ENCODE measurements at places on chromosomes 4 and X. TPM values are rescaled to one million over a fixed set of nuclear protein-coding genes. Genes with fewer than 3 reads are reported as not detected.

Gene ESX1
- total RNA-seq: not detected

Gene PCDH10
- 0.39 TPM for total RNA-seq

Gene BANK1
- total RNA-seq: 1.6 TPM

DNA sequence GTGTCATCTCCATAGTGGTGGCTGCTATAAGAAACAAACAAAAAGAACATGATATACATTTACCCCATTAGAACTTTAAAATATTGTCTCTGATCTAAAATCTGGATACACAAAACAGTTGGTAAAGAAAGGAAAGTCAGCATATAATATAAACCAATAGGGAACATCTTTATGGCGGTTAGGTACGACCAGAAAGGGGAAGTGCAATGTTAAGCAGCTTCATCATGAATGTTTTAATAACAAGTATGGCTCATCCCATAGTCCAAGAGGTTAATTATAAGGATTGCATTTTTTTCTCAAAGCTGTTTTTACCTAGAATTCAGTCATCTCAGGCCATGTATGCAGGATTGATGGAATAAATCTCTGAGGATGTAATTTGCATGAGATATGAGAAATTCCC is 1869.7 kb downstream of the PCDH7 start:
- no peak for DNase-seq

DNA sequence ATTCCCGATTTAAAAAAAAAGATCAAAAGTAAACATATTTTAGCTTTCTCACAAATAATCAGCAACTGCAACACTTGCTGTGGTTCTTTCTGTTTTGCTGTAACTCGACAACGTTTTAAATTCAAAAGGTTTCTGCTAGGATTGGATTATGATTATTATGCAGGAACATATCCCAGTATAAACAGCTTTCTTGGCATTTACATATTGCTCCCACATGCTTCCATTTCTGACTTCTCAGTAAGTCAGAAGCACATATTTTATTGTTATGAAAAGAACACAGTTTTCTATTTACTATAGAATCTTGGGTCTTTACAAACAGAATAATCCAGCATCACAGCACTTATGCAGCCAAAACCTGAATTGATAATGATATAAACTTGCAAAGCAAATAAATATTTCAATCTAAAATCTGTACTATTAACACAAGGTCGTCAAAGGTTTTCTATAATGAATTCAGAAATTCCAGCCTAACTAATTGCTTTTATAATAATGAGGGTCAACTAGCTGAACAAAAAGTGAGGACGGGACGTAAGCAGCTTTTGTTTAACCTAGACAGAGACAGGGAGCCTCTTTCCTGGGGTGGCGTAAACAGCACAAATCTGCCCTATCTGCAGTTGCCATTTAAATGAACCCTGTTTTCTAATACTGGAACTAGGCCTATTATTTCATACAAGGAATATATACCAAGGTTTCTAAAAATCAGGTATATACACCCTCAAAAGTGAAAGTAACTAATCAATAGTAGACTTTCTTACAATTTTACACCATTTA is 9.8 kb upstream of the PCDH18 start:
- DNase-seq: no peak

DNA sequence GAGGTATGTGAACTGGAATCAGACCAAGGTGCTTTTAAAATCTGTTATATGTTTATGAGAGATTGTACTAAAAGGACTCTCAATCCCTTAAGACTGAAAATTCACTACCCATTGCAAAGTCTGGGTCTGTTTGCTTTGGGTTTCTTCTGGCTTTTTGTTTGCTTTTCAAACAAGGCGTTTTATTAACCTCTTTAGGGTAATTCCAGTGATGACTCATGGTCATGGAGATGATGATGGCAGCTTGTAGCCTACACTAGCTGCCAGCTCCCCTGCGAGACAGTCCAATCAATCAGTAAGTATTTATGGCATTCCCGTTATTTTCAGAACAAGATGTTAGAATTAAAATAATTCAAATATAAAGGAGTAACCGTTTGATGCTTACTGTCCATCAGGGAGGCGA is 643.8 kb upstream of the FTHL17 start:
- no peak for DNase-seq

- no peak for DNase-seq
These were observed 10.2 kb upstream of the STBD1 start for GRCh38 chr4:76296286-76296820.

DNA sequence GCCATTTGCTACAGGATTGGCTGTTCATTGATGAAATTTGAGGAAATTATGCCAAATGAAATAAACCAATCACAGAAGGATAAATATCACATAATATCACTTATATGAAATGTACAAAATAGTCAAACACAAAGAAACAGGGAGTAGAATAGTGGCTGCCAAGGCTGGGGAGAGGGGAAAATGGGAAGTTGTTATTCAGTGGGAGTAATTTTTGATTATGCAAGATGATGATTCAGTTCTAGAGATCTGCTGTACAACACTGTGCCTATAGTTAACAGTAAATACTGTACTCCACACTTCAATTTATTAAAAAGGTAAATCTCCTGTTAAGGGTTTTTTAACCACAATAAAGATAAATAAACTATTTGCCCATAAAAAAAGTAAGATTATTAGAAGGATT is 101.1 kb downstream of the TMA16 start:
- DNase-seq: no peak

DNA sequence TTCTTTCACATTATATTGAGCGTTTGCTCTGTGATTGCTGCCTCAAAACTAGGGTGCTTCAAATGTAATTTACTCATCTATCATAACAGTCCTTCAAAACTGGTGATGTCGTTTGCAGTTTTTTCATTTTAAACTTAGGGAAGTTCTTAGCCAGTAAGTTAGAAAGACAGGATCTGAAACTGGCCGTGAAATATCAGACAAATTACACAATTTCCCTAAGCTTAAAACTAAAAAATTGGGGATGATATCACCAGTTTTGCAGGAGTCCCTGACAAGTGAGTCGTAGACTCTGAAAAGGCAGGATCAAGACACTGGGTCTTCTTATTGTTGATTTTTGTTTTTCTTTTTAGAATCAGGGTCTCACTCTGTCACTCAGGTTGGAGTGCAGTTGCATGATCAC is 44.8 kb downstream of the MOB1B start:
- DNase-seq: no peak

All from left cardiac atrium (tissue), 4 donors.